ENCODE measurements at places on chromosomes 6 and 20.

DNA sequence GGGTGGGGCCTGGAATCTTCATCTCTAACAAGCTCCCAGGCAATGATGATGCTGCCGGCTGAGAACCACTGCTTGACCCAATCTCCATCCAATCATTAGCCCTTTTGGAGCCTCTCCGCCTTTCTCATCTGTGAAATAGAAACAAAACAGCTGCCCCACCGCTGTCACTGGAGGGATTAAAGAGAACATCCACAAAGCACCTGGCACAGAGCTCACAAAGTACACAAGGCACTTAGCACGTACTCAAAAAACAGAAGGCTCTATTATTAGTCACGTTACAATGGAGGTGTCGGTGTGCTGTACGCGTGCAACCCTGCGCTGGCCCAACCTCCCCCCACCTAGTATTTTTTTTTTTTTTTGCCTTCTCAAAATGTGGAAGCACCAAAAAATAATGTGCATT is 213.5 kb upstream of the ARID1B start:
- no peak for DNase-seq

- no peak for DNase-seq
Measured at GRCh38 chr6:320351-321157, 28.3 kb downstream of the DUSP22 start.

- no peak for DNase-seq
Measured at GRCh38 chr20:35277127-35277526, 795 bp downstream of the MMP24OS start.

DNA sequence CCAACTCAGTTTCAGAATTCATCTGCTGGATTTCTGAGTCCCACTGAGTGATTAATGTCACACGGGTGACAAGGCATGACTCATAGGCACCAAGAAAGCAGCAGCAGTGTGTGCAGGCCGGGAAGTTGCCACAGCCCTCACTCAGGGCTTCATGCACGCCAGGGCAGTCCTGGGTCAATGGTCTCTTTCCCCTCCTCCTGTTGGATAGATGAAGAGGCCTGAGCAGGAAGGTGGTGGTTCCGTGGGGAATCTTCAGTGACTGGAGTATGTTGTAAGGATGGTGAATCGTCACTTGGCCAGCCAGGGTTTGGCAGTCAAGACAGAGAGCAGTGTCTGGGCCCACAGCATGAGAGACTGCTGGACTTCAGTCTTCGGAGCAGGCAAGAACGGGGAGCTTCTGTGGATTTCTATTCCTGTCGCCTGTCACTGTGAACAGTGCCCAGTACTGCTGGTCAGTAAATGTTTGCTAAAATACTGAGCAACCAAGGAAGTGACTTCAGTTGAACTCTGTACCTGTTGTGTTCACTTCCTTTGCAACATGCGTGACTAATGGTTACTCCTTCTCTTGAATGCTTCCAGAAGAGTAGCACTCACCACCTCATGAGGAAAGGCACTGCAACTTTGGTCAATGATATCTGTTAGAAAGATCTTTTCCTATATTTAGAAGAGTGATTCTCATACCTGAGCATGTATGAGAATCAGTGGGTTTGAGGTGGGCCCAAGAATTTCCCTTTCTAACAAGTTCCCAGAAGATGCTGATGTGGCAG is 62.0 kb upstream of the CD93 start:
- DNase-seq: no peak

- no peak for DNase-seq
Measured at GRCh38 chr6:78492351-78493017, 374.9 kb upstream of the IRAK1BP1 start.

DNA sequence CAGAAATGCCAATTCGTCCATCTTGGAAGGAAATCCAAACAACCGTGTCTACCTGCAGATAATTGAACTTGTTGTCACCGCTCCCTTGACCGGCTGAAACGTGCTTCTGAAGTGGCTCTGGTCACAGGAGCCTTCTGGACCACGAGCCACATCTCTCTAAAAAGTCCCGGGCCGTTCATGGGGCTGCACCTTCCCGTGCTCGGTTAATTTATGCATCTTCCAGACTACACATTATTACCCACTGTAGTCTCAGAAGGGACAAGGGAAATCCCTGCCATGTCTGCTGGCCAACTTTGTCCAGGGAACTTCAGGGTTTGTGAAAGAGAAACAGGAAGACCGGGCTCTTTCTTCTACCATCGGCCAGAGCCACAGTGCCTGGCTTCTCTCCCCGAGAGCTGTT is 63.4 kb upstream of the MPC1 start:
- DNase-seq: no peak

DNA sequence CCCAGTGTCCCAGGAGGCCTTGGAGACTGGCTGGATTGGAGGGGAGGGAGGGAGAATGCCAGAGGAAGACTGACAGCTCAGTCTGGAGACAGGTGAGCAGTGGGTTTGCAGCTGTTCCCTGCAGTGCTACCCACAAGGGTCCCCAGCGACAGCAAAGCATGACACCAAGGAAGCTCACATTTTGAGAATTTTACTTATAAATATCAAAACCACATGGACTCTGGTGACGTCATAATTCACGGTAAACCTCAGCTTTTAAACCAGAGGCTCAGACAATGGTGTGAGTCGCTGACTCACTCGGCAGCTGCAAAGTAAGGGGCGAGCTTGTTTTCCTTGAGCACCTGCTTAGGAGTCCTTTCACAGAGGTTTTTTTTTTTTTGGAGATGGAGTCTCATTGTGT is 65.2 kb downstream of the THBS2 start:
- DNase-seq: no peak

GRCh38 chr6:45923831-45924391 is 91.7 kb downstream of the CLIC5 start:
- no peak for DNase-seq

- DNase-seq: no peak
Measured at GRCh38 chr20:40431611-40432010, 257.4 kb downstream of the MAFB start.

DNA sequence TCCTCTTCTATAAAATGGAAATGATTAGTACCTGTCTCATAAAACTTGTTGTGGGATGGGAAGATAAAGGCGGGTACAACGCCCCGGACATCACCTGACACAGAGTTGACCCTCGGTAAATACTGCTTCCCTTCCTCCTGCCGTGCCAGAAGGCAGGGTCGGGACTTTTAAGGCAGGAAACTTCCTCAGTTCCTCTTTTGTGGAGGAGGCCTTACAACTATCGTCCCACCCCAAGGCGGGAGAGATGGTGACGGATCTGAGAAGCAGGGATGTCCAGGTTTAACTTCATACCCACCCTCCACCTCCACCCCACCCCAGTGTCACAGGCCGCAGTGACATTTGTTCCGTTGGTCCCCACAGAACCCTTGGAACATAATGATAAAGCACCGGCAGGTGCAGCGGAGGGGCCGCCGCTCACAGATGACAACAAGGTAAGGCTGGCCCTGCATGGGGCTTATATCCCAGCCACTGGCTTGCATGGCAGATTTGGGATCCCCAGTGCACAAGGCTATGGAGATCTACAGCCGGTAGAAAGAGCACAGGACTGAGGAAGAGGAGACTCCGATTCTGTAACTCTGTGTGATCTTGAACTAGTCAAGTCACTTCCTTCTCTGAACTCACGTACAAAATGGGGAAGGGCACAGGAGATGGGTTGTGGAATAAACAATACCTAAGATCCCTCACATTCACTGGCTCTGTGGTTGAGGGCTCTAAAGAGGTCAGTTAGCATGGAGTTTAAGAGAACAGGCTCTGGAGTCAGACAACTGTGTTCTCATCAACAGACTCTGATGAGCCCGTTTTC is 764 bp downstream of the DNTTIP1 start:
- DNase-seq: no peak

DNA sequence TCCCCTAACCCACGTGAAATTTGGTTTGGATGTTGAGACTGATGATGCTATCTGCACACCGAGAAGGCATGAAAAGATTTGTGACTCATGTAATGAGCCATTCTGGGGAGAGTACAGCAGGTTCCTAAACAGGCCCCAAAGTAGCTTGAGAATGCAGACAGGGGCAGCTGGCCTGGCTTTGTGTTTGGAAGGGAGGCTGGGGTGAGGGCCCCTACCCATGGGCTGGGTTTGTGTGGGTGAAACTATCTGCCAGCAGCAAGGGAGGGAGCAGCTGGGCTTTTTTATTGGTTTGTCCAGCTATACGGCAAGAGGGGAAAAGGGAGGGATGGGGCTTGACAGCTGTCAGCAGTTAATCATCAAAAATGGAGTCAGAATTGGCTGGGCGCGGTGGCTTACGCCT is 87.0 kb upstream of the RNF24 start:
- no peak for DNase-seq

DNA sequence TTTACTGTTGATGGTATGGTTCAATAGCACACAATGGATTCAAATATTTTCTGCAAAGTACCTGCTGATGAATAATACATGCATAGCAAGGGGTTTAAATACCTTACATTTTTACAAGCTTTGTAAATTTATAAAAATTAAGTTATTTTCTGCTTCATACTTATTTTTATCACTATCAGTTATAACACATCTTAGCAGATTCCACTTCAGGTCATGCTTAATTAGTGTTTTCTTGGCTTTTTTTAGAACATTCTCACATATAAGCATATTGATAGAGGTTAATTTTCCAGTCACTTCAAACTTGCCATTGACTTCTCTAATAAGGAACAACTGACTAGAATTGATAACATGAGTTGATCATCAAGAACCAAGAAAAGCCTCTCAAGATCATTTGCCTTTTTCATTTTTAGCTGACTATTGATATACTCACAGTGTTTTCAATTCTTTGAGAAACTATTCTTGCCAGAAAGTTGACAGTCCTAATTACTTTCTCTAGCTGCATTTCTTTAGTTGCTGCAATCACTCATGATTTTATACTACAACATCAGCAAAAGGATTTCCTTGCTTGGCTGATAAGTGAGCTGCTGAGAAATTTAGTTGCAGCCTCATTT is 25.8 kb downstream of the PTCHD4 start:
- DNase-seq: no peak

DNA sequence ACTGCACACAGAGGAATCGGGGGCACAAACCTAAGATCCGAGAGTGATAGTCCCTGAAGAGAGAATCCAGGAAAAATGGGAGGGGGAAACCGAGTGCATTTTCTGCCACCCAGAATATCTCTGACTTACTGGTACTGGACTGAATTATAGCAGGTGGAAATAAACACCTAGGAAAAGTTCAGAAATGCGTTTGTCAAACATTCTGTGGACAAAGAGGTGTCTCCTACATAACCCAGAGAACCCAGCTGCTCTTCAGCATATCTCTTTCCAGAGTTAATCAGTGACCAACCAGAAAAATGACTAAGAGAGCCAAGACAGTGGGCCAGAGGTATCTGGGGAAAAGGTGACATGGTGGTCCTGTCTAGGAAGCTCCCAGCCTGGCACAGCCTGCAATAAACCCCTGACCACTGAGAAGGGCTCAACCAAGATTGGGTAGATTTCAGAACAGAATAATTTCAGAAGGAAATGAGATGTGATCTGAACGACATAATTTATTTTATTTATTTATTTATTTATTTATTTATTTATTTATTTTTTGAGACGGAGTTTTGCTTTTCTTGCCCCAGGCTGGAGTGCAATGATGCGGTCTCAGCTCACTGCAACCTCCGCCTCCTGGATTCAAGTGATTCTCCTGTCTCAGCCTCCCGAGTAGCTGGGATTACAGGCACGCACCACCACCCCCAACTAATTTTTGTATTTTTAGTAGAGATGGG is 6.0 kb upstream of the VNN1 start:
- DNase-seq: no peak

GRCh38 chr6:91534614-91535013 is 947.7 kb upstream of the MAP3K7 start:
- DNase-seq: no peak

Measured in NCI-H446 (cell line).